ENCODE measurements at places on chromosomes 4 and X. TPM values are rescaled to one million over a fixed set of nuclear protein-coding genes. Genes with fewer than 3 reads are reported as not detected.

Gene CXCL6
- 1.1 TPM for total RNA-seq

Gene MBNL3
- 9.7 TPM for total RNA-seq

Gene H2AZ1
- 322 TPM for total RNA-seq

DNA sequence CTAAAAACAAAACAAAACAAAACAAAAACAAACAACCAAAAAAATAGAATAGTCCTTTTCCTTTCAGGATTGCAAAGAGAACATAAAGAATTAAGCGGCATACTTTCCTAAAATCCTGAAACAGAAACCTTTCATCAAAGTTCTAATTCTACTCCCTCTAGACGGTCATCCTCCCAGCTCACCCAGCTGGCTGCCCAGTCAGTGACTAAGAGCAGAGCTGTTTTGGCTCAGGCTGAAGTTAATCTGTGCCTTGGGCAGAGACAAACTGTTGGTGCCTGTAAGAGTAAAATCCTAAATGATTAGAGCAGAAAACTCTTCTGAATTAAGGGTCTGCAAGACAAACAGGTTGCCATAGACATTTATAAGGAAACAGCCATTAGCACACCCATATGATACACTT is 17.6 kb upstream of the WAS start:
- no peak overlapping the region for H3K4me3 ChIP-seq
- H3K27me3 ChIP-seq: no peaks in the 10 kb centered on the region
- H3K4me1 ChIP-seq: no peaks in the 10 kb centered on the region
- peaks cover 2% of the 10 kb centered on the region for H3K36me3 ChIP-seq

DNA sequence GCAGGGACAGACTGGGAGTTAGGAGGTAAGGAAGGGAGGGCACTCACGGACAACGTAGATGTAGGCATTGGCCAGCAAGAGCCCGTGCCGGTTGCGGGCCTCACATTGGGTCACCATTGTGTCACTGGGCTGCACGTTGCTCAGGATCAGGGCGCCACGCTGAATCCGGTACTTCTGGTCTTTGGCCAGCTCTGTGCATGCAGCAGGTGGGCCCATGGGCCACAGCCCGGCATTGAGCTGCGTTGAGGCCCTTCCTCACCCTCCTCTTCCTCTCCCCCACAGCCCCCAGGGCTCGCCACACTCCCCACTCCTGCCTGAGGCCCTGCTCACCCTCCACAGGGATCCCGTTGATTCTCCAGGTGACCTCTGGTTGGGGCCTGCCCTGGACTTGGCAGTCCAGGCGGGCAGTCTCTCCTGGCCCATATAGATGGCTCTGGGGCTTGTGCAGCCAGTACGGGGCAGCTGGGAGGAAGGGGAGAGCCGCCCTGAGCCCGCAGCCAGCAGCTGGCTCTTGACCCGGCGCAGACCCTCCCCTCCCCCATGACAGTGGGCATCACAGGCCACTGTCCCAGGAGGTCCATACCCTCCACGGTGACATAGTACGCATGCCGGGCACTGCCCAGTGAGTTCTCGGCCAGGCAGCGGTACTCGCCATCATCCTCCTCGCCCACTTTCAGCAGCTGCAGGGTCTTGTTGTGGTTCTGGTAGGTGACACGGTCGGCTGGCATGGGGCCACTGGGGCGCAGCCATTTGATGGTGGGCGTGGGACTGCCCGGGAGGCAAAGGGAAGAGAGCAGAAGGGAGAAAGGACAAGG is 16.3 kb downstream of the L1CAM start:
- no peak overlapping the region for H3K4me3 ChIP-seq
- H3K36me3 ChIP-seq: no peaks in the 10 kb centered on the region
- DNase-seq: no peak
- H3K27me3 ChIP-seq: peaks cover 8% of the 10 kb centered on the region
- H3K27ac ChIP-seq: no peak overlapping the region

DNA sequence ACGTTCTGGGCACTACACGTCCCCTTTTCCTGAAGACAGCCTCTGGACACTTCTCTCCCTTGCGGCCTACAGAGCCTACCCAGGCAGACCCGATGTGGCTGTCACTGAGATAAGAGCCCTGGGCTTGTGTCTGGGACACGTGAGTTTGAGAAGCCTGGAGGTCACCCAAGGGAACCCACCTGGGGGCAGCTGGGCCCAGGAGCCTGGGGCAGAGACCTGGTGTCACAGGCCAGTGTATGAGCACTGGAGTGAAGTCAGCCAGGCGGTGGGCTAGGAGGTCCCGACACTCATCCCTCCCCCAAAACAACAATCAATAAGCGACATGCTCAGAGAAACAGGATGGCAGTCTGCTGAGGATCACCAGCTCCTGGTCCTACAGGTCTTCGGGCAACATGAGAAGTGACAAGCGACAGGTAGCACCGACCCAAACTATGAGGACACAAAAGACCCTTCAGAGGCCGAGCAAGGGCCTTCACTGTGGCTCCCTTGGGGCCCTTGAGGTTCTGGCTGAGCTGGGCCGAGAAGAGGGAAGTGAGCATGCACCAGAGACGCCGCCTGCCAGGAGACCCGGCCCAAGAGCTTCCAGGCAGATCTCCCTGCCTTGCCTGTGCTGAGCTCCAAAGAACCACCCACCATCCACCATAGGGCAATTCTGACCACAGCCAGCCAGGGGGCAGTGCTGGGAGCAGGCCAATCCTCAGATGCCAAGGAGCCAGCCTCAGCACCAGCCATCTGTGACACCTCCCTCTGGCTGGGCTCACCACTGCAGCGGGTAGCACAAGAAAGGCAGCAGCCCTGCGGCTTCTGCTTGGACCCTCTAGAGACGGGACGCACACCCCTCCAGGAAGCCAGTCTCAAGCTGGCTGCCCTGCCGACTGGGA is 11.0 kb upstream of the DUSP9 start:
- DNase-seq: no peak
- H3K36me3 ChIP-seq: peaks cover 3% of the 10 kb centered on the region
- H3K27ac ChIP-seq: no peak overlapping the region
- H3K27me3 ChIP-seq: peaks cover 6% of the 10 kb centered on the region

Gene PALLD
- 43.2 TPM for total RNA-seq

GRCh38 chrX:131783555-131784308 is 239.4 kb upstream of the STK26 start:
- no peaks in the 10 kb centered on the region for H3K27me3 ChIP-seq
- peaks cover 37% of the 10 kb centered on the region for H3K36me3 ChIP-seq
- H3K4me3 ChIP-seq: no peak overlapping the region

DNA sequence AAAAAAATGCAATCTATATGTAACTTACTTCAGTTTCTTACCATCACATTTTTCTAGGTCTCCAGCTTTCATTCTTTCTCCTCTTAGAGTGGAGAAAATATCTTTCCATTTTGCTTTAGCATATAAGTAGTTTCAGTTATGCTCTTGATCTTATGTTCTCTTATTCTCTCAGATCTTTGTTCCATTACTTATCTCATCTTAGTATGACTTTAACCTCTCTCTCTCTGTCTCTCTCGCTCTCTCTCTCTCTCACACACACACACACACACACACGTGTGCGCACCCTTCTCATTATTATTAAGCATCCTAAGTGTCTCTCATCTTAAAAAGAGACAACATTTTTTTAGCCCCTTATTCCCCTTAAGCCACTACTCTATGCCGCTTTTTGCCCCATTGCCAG is 92.8 kb downstream of the FAAH2 start:
- peaks cover 20% of the 10 kb centered on the region for H3K36me3 ChIP-seq
- H3K27ac ChIP-seq: no peak overlapping the region
- no peaks in the 10 kb centered on the region for H3K27me3 ChIP-seq
- H3K4me3 ChIP-seq: no peak overlapping the region

Gene ABCG2
- total RNA-seq: 2.3 TPM

DNA sequence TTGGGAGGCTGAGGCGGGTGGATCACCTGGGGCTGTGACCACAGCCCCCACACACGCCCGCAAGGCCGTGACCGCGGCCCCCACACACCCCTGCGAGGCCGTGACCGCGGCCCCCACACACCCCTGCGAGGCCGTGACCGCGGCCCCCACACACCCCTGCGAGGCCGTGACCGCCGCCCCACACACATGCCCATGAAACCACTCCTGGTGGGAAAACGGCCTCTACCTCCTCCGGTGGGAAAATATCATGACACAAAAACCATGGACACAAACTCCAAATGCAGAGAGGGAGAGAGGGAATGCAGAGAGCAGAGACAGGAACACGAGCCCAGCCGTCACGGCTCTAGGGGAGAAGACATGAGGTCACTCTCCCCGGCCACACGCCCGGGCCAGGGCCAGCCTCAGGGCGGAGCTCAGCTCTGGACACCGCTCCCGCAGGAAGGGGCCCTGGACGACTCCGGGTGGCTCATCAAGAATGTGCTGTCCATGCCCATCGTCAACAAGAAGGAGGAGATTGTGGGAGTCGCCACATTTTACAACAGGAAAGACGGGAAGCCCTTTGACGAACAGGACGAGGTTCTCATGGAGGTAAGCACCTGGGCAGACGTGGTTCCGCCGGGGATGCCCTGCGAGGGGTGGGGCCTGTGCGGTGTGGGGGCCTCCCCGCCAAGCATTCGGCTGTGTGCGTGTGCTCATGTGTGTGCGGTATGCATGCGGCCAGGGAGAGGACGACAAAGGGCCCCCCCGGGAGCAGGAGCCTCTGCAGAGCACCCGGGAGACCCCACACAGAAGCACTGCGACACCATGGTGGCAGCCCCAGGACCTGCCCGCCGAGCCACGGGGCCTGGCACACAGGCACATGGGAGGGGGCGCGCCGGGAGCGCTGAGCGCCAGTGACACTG is 17.4 kb downstream of the ATP5ME start:
- peaks cover 6% of the 10 kb centered on the region for H3K27me3 ChIP-seq
- peaks cover 2% of the 10 kb centered on the region for H3K4me1 ChIP-seq
- no peak overlapping the region for H3K4me3 ChIP-seq

DNA sequence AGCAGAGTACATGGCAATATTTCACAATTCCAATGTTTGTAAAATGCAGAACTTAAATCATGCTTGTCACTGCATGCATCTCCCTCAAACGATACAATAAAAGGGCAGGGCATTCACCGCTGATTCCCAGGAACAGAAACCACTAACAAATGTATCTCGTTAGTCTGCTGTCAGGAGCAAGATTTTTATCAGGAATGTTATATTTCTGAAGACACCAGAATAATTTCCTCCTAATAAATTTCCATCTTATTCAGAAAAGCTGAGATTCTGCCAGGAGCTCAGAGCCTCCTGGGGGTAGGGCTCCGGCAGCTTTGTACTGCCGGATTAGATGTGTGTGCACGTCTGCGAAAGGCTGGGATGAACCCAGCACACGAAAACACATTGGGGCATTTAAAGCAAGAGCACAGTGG is 54.0 kb upstream of the LDB2 start:
- no peak for DNase-seq
- no peaks in the 10 kb centered on the region for H3K4me1 ChIP-seq
- H3K4me3 ChIP-seq: no peak overlapping the region
- H3K27me3 ChIP-seq: no peaks in the 10 kb centered on the region
- no peak overlapping the region for H3K27ac ChIP-seq

Gene GSX2
- not detected for total RNA-seq

Gene SULT1B1
- 0.46 TPM for total RNA-seq

All from progenitor cell of endocrine pancreas (in vitro differentiated cells).